ENCODE measurements at places on chromosomes 5 and 9. TPM values are rescaled to one million over a fixed set of nuclear protein-coding genes. Genes with fewer than 3 reads are reported as not detected.

The UBE2D2 gene
- 101 TPM for total RNA-seq

The SHOC1 gene
- total RNA-seq = 0.58 TPM

The MELK gene
- total RNA-seq = 86.3 TPM

The TOR2A gene
- total RNA-seq = 3.9 TPM

- H3K27me3 ChIP-seq = no peaks in the 10 kb centered on the region
- peaks cover 26% of the 10 kb centered on the region for H3K36me3 ChIP-seq
- no peak overlapping the region for H3K27ac ChIP-seq
- no peak overlapping the region for H3K4me3 ChIP-seq
- DNase-seq = no peak
- H3K4me1 ChIP-seq = no peaks in the 10 kb centered on the region
Measured at GRCh38 chr9:111527347-111527746, 2.4 kb downstream of the ZNF483 start.

DNA sequence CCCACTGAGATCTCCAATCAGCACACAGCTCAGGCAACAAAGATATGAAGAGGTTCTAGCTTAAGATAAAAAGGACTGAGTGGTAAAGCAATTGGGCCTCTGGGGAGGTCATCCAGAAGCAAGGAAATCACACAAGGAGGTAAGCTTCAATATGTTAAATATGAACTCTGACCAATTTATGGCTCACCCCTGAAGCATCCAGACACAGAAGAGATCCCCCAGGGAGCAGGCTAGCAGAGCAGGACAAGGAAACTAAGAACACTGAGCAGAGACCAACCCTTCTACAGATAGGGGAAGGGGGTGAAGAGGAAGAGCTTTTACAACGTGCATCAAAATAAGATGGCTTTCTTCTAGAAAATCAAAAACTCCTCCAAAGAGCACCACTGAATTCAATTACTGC, 616.2 kb downstream of the DNAH5 start:
- H3K27me3 ChIP-seq = no peaks in the 10 kb centered on the region
- H3K36me3 ChIP-seq = no peaks in the 10 kb centered on the region
- DNase-seq = no peak
- no peak overlapping the region for H3K27ac ChIP-seq
- H3K4me1 ChIP-seq = no peaks in the 10 kb centered on the region

DNA sequence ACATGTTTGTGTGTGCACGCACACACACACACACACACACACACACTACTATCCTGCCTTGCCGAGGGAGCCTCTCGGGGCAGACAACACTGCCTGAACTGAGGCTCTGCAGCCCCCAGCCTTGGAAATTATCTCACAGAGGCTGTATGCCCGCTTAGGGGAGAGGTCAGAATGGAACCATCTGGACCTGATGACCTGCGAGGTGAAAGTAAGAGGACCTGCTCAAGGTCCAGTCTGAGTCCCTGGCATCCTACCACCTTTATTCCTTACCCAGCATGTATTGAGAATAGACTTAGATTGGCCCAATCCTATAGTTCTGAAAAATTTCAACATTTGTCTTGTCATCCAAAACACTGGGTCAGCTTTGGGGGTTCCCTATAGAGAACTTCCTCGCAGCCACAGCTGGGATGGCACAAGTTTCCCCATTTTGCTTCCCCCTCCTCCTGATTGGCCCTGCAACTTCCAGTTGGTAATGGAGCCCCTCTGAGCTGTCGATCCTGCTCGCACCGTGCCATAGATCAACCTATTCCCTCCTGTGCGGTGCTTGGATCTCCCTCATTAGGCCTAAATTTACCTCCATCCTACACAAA, 10.2 kb downstream of the MVB12B start:
- H3K36me3 ChIP-seq = peaks cover 15% of the 10 kb centered on the region
- no peak overlapping the region for H3K27ac ChIP-seq
- no peak for DNase-seq
- no peak overlapping the region for H3K4me3 ChIP-seq
- no peaks in the 10 kb centered on the region for H3K4me1 ChIP-seq

DNA sequence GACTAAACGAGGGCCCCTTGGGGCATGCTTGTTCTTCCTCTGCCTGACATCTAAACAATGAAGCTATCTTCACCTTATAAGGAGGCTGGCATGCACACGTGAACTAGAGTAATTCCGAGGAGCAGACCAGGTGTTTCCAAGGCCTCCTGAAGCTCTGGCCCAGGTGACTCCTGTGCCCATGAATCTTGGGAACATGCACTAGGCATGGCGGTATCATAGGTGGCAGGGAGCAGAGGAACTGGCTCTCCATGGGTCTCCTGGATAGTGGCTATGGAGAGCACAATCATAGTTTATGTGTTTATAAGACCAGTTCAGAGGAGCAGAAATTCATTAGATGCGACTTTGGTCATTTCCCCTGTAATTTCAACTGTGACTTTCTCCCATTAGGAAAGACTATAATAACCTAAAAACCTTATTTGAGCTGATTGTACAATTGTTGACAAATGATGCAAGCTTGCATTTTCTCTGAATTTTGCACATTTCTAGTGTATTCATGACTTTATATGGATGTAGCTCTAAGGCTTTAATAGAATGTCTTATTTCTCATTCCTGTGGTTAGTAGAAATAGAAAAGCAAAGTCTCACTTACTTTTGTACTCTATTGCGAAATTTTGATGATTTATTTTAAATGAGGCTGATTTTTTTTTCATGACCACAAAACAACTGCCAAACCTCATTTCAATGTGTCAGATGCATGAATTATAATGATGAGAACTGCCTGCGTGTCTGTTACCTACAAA, 135.3 kb upstream of the RPS23 start:
- H3K4me3 ChIP-seq = no peak overlapping the region
- no peak for DNase-seq
- no peak overlapping the region for H3K27ac ChIP-seq

DNA sequence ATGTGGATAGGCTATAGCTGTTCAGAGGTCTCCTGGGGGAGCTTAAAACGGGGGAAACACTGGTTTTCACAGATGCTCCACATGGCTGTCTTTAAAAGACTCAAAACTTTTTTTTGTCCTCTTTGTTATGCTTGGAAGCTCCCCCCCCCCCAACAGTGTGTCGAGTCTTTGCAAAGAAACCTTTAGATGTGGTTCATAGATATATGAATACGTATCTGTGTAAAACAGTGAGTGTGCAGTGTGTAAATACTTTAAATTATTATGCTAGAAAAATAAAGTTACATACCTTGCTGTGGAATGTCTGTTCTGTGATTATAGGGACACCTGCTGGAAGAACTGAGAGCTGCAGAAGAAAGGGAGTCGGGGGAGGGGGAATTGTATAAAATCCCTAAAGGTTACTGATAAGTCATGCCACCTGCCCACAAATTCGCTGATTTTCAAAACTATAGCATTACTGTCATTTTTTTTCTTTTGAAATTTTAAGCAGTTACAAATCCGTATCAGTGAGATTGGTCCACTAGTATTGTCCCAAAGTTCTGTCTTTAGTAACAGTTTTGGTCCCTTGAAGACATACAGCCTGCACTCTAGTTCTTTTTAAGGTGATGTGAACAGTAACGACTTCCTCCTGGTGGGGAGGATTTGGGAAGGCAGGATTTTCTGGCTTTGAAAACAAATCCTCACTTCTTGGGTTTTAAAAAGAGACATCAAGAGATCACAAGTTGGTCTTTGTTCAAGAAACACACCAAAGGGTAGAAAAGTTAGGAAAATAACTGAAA, 22.9 kb downstream of the RGMB start:
- H3K27me3 ChIP-seq = no peaks in the 10 kb centered on the region
- H3K4me1 ChIP-seq = no peaks in the 10 kb centered on the region
- H3K4me3 ChIP-seq = no peak overlapping the region
- H3K27ac ChIP-seq = no peak overlapping the region

DNA sequence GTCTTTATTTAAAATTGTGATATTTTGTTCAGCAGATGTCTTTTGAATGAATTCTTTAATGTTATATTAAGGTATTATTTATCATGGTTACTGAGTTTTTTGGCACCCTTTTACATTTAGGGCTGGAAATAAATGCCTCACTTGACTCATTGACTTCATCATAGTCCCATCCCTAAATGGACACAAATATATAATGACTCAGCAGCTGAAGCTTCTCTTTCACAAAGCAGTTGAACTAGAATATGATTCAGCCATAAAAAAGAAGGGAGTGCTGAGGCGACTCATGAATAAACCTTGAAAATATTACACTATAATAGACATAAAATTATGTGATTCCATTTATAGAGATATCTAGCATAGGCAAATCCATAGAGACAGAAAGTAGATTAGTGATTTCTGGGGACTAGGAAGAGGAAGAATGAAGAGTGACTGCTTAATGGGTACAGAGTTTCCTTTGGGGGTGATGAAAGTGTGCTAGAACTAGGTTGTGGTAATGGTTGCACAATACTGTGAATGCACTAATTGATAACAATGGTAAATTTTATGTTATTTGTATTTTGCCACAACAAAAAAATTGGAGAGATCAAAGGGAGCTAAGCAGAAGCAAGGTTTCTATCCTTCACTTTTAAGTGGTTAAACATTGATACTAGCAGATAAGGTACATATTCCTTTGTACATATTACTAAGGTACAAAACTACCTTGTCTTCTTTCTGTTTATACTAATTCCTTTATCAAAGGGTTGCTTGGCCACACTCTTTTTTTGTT, 449.6 kb downstream of the NTRK2 start:
- H3K4me1 ChIP-seq = no peaks in the 10 kb centered on the region
- H3K27ac ChIP-seq = no peak overlapping the region
- peaks cover 12% of the 10 kb centered on the region for H3K27me3 ChIP-seq
- H3K36me3 ChIP-seq = no peaks in the 10 kb centered on the region
- no peak for DNase-seq

DNA sequence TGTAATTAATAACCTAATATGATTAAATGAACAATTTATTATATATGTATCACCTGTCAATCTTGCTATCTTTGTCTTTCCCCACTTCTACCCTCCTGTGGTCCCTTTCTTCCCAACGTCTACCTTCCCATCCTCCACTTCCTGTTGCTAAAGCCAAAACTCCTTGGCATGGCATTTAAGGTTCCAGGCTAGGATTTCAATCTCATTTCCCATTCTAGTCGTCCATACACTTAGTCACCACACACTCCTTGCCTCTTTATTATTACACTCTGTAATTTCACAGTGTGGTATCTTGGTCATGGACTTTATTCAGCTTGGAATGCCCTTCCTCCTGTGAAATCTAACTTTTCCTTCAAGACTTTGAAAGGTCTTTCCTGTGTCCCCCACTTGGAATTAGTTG, 115.3 kb downstream of the SEMA6A start:
- H3K27ac ChIP-seq = no peak overlapping the region
- no peak for DNase-seq
- no peak overlapping the region for H3K4me3 ChIP-seq
- peaks cover 13% of the 10 kb centered on the region for H3K4me1 ChIP-seq
- no peaks in the 10 kb centered on the region for H3K27me3 ChIP-seq

GRCh38 chr5:26482810-26483375, 555.5 kb downstream of the CDH9 start:
- H3K27me3 ChIP-seq = no peaks in the 10 kb centered on the region
- peak; percentile 58 for DNase-seq
- no peaks in the 10 kb centered on the region for H3K36me3 ChIP-seq

- peaks cover 17% of the 10 kb centered on the region for H3K27me3 ChIP-seq
- peak within 1 kb of the TSS; percentile 75 for H3K4me3 ChIP-seq
- peak; percentile 78 for DNase-seq
- peak within 1 kb of the TSS; percentile 8 for H3K27ac ChIP-seq
- H3K4me1 ChIP-seq = peaks cover 38% of the 10 kb centered on the region
- H3K36me3 ChIP-seq = no peaks in the 10 kb centered on the region
Measured at GRCh38 chr9:134325813-134326723, at the start of gene RXRA. RXRA (plus strand) TSS chr9:134326455; CDS start chr9:134326632, 177 bp downstream.

DNA sequence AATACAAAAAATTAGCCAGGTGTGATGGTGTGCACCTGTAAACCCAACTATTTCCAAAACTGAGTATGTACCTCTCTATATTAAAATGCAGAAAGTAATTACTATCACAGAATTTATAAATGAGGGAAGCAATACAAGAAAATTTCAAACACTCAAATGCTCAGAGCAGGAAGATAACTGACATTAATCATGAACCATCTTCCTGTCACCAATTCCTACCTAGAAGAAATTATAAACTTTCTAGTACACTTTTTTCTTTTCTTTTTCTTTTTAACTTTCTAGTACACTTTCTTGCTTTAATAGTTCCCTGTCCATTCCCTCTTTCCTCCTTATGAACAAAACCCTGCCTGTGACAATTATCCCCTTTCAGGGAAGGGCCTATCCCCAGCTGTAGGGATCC, 106.8 kb downstream of the MED27 start:
- H3K27me3 ChIP-seq = no peaks in the 10 kb centered on the region
- no peaks in the 10 kb centered on the region for H3K36me3 ChIP-seq
- H3K4me3 ChIP-seq = no peak overlapping the region
- no peak for DNase-seq
- no peak overlapping the region for H3K27ac ChIP-seq
- H3K4me1 ChIP-seq = peaks cover 16% of the 10 kb centered on the region

DNA sequence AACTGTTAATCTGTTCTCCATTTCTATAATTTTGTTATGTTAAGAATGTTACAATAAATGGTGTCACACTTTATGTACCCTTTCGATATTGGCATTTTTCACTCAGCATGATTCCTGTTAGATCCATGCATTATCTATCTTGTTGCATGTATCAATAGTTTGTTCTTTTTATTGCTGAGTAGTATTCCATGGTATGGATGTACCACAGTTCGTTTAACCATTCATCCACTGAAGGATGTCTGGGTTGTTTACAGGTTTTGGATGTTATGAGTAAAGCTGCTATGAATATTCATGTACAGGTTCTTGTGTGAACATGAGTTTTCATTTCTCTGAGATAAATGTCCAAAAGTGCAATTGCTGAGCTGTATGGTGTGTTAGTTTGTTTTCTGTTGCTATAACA, 26.3 kb upstream of the CCDC112 start:
- no peak overlapping the region for H3K27ac ChIP-seq
- DNase-seq = no peak
- no peaks in the 10 kb centered on the region for H3K27me3 ChIP-seq
- peaks cover 10% of the 10 kb centered on the region for H3K4me1 ChIP-seq
- H3K36me3 ChIP-seq = no peaks in the 10 kb centered on the region
- H3K4me3 ChIP-seq = no peak overlapping the region

DNA sequence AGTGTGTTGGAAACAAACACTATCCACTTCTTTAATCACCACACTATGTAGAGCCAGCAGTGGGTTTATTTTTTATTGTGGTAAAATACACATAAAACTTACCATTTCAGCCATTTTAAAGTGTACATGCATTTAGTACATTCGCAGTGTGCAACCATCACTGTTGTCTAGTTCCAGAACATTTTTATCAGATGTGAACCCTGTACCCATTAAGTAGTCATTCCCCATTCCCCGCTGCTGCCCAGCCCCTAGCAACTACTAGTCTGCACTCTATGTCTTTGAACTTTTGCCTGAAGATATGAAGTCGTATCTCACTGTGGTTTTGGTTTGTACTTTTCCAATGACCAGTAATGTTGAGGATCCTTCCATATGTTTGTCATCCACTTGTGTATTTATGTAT, 30.2 kb upstream of the F2R start:
- H3K4me3 ChIP-seq = no peak overlapping the region
- no peaks in the 10 kb centered on the region for H3K27me3 ChIP-seq
- no peak for DNase-seq
- no peak overlapping the region for H3K27ac ChIP-seq

GRCh38 chr5:117859176-117859575, 1129.2 kb downstream of the DTWD2 start:
- H3K36me3 ChIP-seq = no peaks in the 10 kb centered on the region
- H3K27ac ChIP-seq = no peak overlapping the region
- DNase-seq = no peak
- H3K4me3 ChIP-seq = no peak overlapping the region
- H3K4me1 ChIP-seq = peaks cover 7% of the 10 kb centered on the region
